Posterior cingulate gyrus (tissue), 11 donors: ENCODE measurements at places on chromosomes 12 and 14.

DNA sequence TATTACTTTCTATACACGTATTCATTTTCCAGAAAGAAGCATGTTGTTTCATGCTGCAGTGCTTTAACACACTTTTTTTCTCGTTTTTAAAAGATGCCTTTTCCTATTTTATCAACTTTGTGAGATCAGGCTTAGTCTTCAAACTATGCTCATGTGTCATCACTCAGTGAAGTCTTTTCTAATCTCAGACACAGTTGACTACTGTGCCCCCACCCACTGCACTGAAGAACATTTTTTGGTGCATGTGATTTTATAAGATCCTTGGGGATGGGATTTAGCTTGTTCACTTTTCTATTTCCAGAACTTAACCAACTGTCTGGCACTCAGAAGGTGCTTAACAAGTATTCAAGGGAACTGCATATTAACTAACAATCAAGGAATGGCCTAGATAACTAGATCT lies 85.5 kb downstream of the CDK17 start:
- DNase-seq: no peak

- DNase-seq: no peak
Observed at GRCh38 chr12:4327293-4327692, 6.3 kb downstream of the TIGAR start.

DNA sequence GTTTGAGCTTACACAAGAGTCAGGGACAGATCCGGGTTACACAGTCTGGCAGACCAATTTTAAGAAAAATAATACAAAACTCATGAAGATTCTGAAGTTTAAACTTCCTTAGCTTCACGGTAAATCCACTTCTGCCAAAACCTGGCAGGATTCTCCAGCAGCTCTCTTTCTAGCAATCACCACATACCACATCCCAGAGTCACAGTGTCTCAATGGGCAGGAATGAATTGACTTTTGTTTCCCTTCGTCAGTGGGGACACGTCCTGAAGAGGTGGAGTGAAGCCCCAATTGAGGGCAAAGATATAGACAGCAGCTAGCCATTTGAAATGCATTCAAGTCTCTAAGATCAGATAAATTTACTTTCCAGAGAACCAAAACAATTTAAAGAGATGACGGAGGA lies 117.1 kb upstream of the ARHGAP5 start:
- no peak for DNase-seq

- no peak for DNase-seq
Observed at GRCh38 chr12:105882404-105882803, 256.4 kb downstream of the NUAK1 start.

DNA sequence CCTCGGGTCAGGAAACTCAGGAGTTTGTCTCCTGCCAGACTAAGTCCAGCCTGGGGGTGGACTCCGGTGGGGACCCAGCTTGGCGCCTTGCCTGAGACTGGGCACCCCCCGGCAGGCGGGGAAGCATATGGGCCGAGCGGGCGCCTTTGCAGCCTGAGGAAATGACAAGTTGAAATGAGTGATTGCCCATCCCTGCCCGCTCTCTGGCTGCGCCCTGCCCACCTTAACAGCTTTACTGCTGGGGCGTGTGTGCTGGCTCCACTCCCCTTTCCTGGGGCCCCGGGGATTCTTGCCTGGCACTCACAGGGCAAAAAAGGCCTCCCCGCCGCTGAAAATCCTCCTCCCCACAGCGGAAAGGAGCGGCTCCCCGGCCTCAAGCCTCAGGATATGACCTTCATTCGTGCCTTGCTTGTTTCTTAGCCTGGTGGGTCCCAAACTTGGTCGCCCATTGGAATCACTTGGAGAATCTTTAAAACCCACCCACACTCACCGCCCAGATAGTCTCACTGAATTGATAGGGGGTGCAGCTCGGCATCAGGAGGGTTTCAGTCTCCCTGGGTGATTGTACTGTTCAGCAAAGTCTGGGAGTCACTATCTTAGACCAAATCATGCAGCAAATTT lies 1.5 kb downstream of the RFLNA start:
- DNase-seq: peak; percentile 79

GRCh38 chr14:92207012-92207927 lies 85.5 kb downstream of the CPSF2 start:
- DNase-seq: no peak

DNA sequence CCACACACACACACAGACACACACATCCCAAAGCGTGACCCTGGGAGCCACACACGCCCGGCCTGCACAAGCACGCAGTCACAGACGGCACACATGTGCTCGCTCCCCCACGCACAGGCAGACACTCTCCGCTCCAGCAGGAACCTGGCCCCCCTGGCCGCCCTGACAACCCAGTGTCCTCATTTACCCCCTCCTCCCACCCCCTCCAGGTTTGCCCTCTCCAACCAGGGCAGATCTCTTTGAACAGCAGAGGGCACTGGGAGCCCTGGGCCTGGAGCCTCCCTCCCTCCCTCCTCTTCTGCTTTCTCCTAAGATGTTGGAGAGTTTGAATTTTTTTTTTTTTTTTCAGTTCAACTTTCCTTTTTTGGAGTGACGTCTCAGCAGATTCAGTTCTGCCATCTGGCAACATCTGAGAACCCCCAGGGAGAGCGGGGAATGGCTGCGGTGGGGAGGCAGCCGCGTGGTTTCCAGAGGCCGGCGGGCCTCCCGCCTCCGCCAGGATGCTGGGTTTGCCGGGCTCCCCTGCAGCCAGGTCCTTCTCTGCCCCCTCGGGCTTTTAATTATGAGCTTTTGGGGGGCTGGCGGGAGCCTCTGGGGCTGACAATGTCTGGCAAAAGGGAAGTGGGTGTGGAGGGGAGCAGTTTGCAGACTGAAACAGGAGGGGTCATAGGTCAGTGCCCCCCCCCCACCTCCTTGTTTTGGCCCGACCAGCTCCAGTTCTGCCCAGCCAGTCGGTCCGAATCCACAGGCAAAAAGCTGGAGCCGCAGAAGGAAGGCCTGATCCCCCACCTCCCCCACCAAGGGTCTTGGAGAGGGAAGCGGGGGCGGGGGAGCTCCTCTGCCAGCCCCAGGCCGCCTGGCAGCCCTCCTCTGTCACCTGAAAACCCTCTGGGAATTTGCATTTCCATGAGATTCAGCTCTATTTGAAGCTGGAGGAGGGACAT lies 1.3 kb upstream of the NCOR2 start:
- peak; percentile 64 for DNase-seq

DNA sequence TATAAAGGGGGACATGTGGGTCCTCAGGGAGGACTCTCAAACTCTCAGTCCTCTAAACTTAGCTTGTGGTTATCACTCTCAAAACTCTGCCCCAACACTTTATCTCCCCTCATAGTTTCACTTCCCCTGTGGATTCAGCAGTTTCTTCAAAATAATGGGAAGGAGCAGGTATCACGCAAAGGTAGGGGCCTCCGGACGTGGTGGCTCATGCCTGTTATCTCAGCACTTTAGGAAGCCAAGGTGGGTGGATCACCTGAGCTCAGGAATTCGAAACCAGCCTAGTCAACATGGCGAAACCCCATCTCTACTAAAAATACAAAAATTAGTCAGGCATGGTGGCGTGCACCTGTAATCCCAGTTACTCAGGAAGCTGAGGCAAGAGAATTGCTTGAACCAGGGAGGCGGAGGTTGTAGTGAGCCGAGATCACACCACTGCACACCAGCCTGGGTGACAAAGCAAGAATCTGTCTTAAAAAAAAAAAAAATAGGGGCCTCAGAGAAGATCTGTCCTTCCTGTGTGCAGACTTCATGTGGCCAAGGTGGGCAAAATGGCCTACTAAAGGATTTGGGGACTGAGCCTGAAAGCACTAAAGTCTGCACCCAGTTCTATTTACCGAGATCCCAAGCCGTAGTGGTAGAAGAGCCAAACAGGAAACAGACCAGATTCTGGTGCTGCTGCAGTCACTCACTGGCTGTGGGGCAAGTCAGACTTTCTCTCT lies 6.4 kb downstream of the ITGB7 start:
- no peak for DNase-seq

GRCh38 chr12:1044199-1044598 lies 53.2 kb downstream of the ERC1 start:
- DNase-seq: no peak

DNA sequence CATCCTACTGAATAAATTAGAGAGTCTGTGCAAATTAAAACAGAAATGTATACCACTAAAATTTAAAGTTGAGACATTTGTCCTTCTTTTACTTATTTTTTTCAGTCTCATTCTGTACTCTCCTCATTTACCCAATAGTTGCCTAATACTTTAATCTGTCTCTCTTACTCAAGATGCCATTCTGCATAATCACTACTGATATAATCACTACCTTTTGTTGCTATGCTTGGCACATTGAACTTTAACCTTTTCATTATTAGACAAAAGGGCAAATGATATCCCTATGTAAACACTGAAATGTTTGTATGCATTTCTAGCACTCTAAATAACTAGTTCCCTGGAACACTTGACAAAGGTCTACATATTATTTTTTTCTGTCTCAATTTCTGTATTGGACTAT lies 1108.3 kb upstream of the FLRT2 start:
- DNase-seq: no peak

GRCh38 chr12:7915661-7916403 lies 20.2 kb downstream of the SLC2A3 start:
- DNase-seq: no peak

- DNase-seq: no peak
Observed at GRCh38 chr12:14219156-14219555, 146.3 kb upstream of the ATF7IP start.

GRCh38 chr14:30748343-30748742 lies 126.0 kb upstream of the COCH start:
- DNase-seq: no peak

GRCh38 chr12:90084018-90084417 lies 375.4 kb upstream of the ATP2B1 start:
- no peak for DNase-seq

GRCh38 chr12:99068993-99069747 lies 424.1 kb downstream of the APAF1 start:
- no peak for DNase-seq

DNA sequence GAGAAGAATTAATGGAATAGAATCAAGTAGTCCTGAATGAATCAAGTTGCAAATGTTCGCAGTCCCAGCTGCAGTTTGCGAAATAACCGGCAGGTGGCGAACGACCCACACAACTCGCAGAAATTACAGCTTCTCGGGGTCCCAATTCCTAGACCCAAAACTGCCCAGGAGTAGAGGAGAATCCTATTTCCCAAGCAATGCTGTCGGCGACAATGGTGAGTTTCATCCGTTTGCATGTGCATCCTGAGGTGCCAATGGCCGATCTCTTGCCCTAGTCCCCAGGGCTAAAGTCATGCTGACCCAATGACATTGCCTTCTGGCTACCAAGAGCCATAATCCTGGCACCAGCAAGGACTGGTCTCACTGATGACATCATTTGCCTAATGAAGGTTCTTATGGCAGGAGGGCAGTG lies 8.5 kb upstream of the ASCL1 start:
- peak; percentile 93 for DNase-seq

DNA sequence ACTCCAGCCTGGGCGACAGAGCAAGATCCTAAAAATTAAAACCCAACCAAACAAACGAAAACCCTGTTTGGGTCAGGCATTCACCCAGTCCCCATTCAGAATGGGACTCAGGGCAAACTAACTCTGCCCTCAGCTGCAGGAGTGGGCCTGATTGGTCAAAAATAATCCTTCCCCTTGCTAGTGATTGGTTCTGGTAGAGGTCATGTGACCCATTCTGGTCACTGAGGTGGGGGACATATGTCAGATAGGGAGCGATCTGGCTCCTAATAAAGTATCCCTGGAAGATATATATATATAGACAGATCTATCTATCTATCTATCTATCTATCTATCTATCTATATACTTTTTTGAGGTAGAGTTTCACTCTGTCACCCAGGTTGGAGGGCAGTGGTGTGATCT lies 29.5 kb upstream of the MED13L start:
- no peak for DNase-seq

DNA sequence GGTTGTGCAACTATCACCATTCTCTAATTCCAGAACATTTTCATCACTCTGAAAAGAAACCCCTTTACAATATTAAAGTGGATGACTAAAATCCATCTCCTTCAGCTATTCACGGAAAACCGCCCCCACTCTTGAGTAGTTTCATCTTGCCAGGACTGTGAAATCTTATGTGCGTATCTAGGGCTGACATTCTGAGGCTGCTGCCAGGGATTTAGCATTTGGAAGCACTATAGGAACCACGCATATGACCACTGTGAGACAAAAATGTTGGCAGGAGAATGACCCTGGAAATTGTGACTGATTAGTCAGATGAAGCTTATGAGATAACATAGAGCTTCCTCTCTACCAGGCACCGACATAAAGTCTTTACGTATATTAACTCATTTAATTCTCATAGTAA lies 305.2 kb upstream of the PDE3A start:
- no peak for DNase-seq

- no peak for DNase-seq
Observed at GRCh38 chr12:31353750-31354708, 28.1 kb upstream of the SINHCAF start.

GRCh38 chr14:79564371-79564770 lies 646.9 kb downstream of the DIO2 start:
- no peak for DNase-seq

DNA sequence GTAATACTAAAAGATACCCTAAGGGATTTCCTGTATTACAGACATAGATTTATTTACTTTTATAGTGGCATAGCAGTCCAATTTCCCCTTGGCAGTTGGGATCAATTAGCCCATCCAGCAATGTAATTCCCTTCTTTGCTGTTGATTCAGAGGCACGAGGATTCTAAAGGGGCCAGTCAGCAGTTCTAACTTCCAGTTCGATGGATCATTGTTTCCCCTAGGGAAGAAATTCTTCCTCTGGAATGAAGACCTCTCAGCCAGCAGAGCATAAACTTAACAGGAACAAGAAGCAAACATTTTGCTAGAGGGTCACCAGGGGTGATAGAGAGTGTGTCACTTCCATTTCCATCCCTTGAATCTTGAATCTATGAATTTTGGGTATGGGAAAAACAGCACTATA lies 395.7 kb upstream of the NOVA1 start:
- no peak for DNase-seq
